ENCODE measurements at places on chromosomes 12 and 14.

- no peak for DNase-seq
Measured at GRCh38 chr14:64923015-64923414, 8.8 kb downstream of the CHURC1 start.

DNA sequence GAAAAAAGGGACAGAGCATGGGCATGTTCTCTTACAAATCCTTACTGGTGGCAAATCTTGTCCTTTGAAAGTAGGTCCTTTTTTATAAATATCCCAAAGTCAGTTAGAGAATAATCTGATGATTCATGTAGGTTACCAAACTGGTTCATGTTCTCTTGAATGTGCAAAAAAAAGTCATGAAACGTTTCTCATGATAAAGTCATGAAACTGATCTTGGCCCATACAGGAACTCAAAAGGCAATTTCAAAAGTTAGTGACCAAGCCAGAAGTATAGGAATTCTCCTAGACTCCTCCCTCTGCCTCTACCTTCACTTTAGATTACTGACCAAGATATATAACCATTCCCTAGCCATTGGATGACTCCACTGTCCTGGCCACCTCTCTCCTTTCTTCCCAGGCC lies 27.3 kb upstream of the SPTSSA start:
- DNase-seq: no peak

DNA sequence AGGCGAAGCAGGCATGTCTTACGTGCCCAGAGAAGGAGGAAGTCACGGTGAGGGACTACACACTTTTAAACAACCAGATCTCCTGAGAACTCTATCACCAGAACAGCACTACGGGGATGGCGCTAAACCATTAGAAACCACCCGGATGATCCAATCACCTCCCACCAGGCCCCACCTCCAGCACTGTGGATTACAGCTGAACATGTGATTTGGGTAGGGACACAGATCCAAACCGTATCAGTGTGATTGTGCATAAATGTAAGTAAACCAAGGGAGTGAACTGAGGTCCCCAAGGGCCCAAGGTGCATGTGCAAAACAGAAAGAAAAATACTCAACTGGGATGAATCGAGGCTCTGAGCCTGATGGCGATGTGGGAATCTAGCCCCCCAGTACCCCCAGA lies 134.2 kb downstream of the DICER1 start:
- DNase-seq: no peak

DNA sequence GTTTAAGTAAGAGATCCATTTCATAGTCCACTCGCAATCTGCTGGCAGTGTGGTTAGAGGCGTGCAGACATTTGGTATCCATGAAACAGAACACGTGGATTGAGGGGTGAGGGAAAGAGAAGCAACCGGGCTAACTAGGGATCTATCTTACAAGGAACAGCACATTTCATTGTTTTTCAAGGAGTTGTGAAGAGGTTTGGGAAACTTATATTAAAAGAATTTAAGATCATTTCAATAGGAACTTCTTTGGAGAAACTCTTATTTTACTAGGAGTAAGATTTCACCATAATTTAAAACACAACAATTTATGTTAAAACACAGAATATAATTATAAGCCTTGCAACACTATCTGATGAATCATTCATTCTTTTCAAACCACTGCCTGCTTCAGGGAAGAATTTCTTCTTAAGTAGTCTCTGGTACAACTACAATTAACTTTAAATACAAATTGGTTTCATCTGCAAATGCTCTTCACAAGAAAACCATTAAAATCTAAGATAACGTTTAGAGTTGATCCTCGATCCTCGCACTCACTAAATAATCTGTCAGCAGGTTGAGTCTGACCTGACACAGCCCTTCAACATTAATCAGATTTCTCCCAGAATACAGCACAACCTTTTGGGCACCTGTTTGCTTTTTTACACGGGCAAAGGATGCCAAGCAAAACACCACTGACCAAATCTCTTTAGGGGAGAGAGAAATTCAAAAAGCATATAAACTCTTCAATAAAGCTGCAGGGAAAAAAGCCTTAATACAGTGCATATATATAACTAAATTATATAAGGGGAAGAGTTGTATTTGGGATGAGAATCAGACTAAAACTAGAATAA lies 27.3 kb downstream of the PPTC7 start:
- no peak for DNase-seq

DNA sequence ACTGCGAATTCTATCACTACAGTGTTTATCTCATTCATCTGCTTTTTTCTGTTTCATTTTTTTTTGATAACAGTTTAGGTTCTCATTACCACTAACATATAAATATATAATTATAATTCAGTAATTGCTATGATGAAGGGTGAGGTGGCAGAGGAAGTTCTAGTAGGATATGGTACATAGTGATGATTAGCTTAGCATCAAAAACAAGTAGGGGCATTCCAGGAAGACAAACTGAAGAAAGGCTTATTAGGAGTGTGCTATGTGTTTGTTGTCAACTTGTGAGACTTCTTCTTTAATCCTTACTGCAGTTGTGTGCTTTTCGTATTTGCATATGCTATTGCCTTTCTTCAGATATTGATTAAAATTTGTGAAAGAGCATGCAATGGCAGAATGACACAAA lies 20.6 kb downstream of the FUT8 start:
- DNase-seq: no peak

DNA sequence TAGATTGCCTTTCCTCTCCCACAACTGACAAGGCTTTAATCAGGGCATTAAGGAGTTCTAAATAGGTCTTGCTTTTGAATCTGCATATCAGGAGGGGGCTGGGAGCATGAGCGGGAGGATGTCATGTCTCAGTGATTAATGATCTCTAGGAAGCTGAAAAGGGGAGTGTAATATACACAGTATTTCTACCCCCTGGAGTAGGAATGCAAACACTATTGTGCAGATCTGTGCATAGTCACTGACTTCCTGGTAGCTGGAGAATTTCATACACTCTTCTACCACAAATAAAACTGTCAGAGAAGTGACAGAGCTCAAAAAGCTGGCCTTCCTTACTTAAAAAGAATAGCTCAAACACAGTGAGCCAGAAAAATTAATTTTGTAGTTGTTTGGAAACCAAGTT lies 65.8 kb downstream of the RIC8B start:
- DNase-seq: no peak

DNA sequence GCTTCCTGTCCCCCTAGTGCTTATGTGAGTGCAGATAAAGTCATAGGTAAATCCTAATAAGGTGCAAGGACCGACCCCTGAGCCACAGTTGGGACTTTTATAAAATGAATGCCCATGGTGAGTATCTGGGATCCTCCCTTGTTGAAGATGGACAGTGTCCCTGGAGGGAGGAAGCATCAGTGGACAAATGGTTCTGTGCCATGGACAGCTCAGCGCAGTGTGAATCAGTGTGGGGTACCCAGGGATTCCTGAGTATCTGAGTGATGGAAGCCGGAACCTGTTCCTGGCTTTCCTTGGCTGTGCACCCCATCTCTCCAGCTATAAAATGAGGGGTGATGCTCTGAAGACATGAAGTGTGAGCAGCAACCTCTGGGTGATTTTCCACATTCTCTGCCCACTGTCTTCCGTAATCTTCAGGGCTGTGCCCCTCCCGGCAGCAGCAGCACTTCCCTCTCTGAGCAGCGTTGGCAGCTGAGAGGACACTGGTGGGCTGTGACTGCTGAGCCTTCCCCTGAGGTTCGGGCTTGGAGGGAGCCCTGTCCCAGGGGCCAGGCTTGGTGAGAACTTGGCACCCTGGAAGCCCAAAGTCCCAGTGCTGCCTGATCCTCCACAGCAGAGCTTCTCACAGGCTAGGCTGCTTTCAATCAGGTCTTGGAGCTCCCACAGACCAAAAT lies 25.0 kb downstream of the VCPKMT start:
- no peak for DNase-seq

DNA sequence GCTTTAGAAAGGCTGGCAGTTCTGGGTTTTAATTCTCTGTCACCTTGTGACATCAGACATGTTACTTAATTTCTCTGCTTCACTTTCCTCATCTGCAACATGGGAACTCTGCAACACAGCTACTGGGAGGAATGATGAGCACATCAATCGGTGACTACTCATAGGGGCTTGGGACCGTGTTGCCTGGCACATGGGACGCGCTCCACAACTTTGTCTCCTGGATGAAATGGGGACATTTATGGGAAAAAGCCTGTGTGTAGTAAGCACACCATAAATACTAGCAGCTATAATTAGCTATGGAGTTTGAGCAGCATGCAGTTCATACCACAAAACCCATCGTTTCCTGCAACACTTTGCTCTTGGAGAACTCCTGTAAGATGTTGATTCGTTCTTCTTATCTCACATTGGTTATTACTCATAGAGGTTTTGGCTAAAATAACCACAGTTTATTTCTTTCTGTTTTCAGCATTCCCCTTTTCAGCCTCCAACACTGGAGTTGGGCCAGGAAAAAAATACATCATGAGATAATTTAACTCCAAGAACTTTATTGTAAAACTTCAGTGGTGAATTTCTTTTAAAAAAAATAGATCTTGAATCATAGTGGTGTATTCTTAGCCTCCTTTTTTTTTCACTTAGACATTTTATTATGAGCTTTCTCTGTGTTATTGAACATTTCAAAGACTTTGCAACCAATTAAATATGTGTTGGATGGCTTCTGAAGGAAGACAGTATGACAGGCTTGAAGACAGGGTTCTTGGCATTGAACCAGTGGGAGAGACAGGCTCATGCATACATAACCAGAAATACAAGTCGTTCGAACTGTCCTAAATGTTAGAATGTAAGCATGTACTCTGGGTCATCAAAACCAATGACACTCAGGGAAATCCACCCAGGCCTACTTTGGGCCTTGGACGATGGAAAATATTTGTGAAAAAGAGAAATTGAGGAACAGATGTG lies 72.7 kb downstream of the RIN3 start:
- no peak for DNase-seq

GRCh38 chr12:90974286-90974685 lies 19.3 kb upstream of the CCER1 start:
- no peak for DNase-seq

DNA sequence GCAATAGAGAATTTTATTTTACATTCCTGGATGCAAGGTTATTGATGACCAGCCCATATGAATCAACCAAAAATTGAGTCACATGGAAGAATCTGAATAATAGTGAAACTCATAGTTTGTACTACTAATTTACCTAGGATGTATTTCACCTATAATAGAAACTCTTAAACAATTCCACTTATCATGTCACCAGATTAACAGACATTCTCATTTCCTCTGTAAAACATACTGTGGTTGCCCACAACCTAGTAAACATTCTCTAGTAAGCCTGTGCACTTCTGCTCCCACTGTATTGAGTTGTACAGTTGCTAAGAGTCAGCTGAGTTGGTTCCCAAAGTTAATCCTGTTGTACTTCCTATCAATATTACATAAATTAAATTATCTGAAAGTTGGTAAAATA lies 196.6 kb upstream of the TMTC1 start:
- DNase-seq: no peak

GRCh38 chr14:106505366-106505765 lies 979.0 kb downstream of the TMEM121 start:
- no peak for DNase-seq

GRCh38 chr12:39595928-39596327 lies 23.7 kb downstream of the ABCD2 start:
- DNase-seq: no peak

DNA sequence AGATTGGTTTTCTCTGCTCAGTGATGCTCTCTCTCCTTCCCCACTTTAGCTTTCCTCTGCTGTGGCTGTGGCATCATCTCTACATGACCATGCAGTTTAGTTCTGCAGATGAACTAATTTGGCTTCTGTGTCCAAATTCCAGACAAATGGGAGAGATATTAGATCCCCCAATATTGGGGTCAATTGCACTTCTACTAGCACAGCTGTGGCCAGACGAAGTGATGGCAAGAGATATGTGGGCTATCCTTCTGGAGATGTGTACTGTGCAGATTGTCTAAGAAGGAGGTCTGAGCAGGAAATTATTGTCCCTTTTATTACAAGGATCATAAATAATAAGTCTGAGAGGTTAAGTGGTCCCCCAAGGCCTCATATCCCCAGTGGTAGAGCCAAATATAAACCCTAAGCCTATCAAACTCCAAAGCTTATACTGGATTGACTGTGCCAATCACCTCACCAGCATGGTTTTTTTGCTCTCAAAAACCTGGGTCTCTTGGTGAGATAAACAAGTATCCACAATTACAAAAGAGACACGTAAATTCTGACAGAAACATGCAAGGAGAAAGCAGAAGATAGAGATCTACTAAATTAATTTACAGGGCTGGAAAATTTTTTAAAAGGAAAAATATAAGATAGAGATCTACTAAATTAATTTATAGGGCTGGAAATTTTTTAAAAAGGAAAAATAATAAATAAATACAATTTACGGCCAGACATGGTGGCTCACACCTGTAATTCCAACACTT lies 29.1 kb upstream of the GCH1 start:
- DNase-seq: no peak

- DNase-seq: no peak
Measured at GRCh38 chr14:24360281-24360680, 7.7 kb upstream of the NFATC4 start.

DNA sequence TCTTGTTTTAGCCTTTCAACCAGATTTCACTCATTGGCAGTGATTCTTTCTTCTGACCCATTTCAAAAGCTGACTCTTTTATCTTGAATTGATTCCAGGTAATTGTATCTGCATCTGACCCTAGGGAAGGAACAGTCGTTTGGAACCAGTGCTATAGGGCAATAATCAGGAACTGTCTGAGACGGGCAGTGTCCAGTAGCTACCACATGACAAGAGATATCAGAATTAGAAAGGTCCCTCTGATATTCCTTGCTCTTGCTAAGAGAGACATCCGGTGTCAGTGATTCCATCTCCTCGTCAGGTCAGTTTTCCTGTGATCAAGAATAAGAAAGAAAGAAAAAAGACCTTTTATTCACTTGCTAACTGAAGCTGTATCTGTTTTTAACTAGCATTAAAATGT lies 47.8 kb upstream of the PDE3A start:
- DNase-seq: no peak

GRCh38 chr12:70267550-70267949 lies 24.3 kb downstream of the CNOT2 start:
- DNase-seq: no peak

- DNase-seq: peak; percentile 22
Measured at GRCh38 chr14:91947475-91948184, at the start of gene FBLN5. TSS of gene FBLN5 (minus strand) at chr14:91947694. CDS start at chr14:91947229, 465 bp downstream.

DNA sequence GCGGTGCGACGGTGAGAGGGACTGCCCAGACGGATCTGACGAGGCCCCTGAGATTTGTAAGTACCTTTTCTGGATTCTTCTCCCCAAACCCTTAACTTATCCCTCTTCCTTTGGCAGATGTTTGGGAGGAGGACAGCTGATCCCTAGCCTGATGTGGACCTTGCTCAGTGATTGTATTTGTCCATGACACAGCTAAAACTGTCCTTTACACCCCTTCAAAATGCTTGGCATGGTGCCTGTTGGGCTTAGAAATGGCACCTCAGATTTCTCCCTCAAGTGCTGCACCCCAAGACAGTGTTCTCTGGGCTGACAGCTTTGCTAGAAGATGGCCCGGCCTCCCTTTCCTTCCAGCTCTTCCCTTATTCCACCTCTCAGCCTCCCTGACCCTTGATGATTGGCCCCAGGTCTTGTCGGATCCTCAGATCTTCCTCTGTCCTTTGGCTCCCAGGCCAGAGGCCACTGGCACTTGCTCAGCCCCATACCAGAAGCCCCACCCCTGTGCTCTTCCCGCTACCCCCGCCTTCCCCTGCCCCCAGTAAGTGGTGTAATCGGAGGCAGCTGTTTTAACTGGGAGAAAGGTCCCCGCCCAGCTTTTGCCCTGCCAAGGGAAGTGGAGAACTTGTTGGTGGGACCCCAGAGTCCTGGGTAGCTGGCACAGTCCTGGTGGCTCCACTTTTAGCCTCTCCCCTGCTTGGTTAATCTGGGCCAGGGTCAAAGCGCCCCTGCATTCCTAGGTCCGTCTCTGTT lies 8.7 kb downstream of the LRP1-AS start:
- no peak for DNase-seq

Data from activated T-helper 1 cell treated with Interleukin-2 at 50 U/mL for 16 hours (primary cell).